ENCODE measurements at places on chromosomes 11 and 22. TPM values are rescaled to one million over a fixed set of nuclear protein-coding genes. Genes with fewer than 3 reads are reported as not detected.

MPST gene
- total RNA-seq = 49.0 TPM

GRCh38 chr11:35458846-35459245 lies 39.5 kb upstream of the SLC1A2 start:
- DNase-seq = no peak
- no peak overlapping the region for H3K4me3 ChIP-seq
- H3K27me3 ChIP-seq = no peaks in the 10 kb centered on the region
- no peak overlapping the region for H3K27ac ChIP-seq
- no peaks in the 10 kb centered on the region for H3K4me1 ChIP-seq

GRCh38 chr11:8338138-8338537 lies 74.5 kb upstream of the LMO1 start:
- no peaks in the 10 kb centered on the region for H3K4me1 ChIP-seq
- no peak overlapping the region for H3K4me3 ChIP-seq
- no peak overlapping the region for H3K27ac ChIP-seq
- DNase-seq = peak; percentile 93

SGSM1 gene
- total RNA-seq = 1.6 TPM

- H3K4me3 ChIP-seq = no peak overlapping the region
- H3K27me3 ChIP-seq = no peaks in the 10 kb centered on the region
- H3K4me1 ChIP-seq = peaks cover 8% of the 10 kb centered on the region
- H3K27ac ChIP-seq = no peak overlapping the region
Observed at GRCh38 chr11:103939694-103940093, 96.7 kb upstream of the DDI1 start.

All from endodermal cell (in vitro differentiated cells).